ENCODE measurements at places on chromosomes 7 and 10. TPM values are rescaled to one million over a fixed set of nuclear protein-coding genes. Genes with fewer than 3 reads are reported as not detected.
A peak's percentile ranks its signal among the peaks of the same experiment; 100 is the strongest.

DNA sequence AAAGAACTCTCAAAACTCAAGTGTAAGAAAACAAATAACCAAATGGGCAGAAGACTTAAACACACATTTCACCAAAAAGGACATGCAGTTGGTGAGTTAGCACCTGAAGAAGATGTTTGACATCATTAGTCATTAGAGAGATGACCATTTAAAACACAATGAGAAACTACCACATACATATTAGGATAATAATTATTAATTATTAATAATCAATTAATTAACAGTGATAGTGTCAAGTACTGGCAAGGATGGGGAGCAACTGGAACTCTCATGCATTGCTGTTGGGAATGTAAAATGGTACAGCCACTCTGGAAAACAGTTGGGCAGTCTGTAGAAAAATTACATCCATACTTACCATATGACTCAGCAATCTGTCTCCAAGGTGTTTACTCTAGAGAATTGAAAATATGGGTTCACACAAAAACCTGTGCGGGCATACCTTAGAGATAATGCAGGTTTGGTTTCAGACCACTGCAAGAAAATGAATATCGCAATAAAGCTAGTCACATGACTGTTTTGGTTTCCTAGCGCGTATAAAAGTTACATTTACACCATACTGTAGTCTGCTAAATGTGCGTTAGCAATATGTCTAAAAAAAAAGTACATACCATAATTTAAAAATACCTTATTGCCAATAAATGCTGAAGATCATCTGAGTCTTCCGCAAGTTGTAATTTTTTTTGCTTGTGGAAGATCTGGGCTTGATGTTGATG is 30.3 kb downstream of the ARID5B start:
- H3K4me3 ChIP-seq: no peak overlapping the region
- no peaks in the 10 kb centered on the region for H3K36me3 ChIP-seq
- H3K27ac ChIP-seq: no peak overlapping the region
- H3K27me3 ChIP-seq: no peaks in the 10 kb centered on the region
- no peak for DNase-seq

DNA sequence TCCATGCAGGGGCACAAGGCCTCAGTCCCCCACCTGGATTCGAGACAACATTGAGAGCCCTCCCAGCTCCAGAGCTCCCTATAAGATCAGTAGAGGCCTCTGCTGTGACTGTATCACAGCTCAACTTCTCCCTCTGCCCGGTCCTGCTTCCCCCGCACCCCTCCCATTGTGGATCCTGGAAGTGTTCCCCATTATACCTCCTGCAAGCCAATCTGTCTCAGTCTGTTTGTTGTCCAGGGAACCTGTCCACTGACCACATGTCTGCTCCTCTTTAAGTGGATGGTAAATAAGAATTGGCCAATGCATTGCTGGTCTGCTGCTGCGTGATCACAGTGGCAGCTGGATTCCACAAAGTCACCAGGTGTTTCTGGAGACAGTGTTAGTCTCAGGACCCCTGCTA is 259.7 kb upstream of the HABP2 start:
- no peaks in the 10 kb centered on the region for H3K27me3 ChIP-seq
- no peak overlapping the region for H3K4me3 ChIP-seq
- no peaks in the 10 kb centered on the region for H3K36me3 ChIP-seq
- DNase-seq: no peak
- no peaks in the 10 kb centered on the region for H3K4me1 ChIP-seq
- H3K27ac ChIP-seq: no peak overlapping the region

DNA sequence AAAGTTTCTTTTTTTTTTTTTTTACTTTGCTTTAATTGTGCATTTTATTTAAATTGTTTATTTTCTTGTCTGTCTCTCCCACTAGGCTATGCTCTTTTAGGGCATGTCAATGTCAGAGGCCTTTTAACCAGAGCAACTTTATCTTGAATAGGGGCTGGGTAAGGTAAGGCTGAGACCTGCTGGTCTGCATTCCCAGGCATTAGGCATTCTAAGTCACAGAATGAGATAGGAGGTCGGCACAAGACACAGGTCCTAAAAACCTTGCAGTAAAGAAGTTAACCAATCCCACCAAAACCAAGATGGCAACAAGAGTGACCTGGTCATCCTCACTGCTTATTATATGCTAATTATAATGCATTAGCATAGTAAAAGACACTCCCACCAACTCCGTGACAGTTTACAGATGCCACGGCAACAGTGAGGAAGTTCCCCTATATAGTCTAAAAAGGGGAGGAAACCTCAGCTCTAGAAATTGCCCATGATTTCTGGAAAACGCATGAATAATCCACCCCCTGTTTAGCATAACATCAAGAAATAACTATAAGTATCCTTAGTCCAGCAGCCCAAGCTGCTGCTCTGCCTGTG is 47.0 kb upstream of the FRMD4A start:
- DNase-seq: no peak
- no peaks in the 10 kb centered on the region for H3K36me3 ChIP-seq
- H3K27ac ChIP-seq: no peak overlapping the region
- no peaks in the 10 kb centered on the region for H3K4me1 ChIP-seq

DNA sequence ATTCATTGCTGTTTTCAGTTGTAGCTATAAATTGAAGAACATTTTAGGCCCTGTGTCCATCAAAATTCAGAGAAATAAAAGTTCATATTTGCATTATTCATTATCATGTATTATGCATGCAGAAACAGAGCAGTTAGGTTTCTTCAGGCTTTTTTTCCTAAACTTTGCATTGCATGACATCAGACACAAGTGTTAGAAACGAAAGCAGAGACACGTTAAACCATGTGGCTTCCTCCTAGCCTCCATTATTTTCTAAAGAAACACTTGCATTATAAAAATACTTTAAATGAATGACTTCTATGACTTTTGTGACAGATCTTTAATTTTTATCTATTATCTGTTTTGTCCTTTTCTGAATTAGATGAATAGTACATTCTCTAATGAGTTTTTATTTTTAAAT is 8.8 kb upstream of the EBLN1 start:
- H3K27ac ChIP-seq: no peak overlapping the region
- no peak overlapping the region for H3K4me3 ChIP-seq
- H3K27me3 ChIP-seq: no peaks in the 10 kb centered on the region
- peaks cover 8% of the 10 kb centered on the region for H3K4me1 ChIP-seq
- no peaks in the 10 kb centered on the region for H3K36me3 ChIP-seq

DNA sequence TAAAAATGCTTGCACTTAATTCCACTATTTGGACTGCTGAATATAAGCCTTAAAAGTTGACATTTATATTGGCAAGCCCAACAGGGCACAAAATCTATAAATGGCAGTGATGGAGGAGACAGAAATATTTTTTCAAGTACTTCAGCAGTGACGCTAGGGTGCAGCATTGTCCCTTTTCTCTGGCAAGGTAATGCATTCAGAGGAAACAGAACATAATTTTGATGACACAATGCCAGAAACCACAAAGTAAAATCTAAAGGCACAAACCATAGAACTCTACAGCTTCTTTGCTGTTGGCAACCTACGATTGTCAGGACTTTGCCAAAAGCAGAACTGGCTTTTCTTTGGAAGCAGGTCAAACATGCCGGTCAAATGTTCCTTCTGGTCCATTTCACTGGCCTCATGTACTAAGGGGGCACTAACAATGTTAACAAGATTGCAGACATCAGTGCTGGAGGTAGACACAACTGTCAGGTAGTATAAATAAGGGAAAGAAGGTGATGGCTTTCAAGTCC is 30.9 kb upstream of the FAM133B start:
- H3K4me1 ChIP-seq: peaks cover 19% of the 10 kb centered on the region
- no peak for DNase-seq
- H3K27ac ChIP-seq: peak overlapping the region; percentile 59
- H3K4me3 ChIP-seq: no peak overlapping the region
- peaks cover 19% of the 10 kb centered on the region for H3K36me3 ChIP-seq
- H3K27me3 ChIP-seq: no peaks in the 10 kb centered on the region

GRCh38 chr7:41007351-41007751 is 695.5 kb downstream of the INHBA start:
- DNase-seq: no peak
- H3K27me3 ChIP-seq: no peaks in the 10 kb centered on the region
- H3K27ac ChIP-seq: no peak overlapping the region
- no peaks in the 10 kb centered on the region for H3K36me3 ChIP-seq
- H3K4me1 ChIP-seq: peaks cover 12% of the 10 kb centered on the region

- H3K27me3 ChIP-seq: no peaks in the 10 kb centered on the region
- H3K4me3 ChIP-seq: no peak overlapping the region
- no peak for DNase-seq
- H3K36me3 ChIP-seq: no peaks in the 10 kb centered on the region
- H3K4me1 ChIP-seq: peaks cover 14% of the 10 kb centered on the region
Observed at GRCh38 chr10:8438603-8439002, 384.1 kb downstream of the GATA3 start.

DNA sequence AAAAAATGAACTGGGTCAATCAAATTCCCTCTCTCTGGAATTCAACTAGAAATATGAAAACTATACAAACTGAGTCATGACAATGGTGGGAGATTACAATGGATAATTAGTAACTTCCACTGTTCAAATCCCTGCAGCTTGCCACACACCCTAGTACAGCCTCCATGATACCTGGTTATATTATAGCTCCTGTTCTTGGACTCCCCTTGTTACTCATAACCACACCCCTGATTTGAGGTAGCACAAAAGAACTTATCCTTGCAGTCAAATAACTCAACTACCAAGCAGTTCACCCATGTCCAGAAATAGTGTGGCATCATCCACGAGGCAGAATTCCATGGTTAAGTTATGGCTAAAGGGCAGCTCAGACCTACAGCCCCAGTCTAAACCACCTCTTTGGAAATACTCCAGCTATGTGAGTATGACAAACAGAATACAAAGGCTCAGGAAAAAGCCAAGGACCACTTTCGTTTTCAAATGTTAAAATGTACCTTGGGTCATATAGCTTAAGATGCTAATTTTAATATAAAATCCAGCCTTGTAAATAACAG is 164.7 kb downstream of the CPEB3 start:
- H3K36me3 ChIP-seq: no peaks in the 10 kb centered on the region
- H3K27me3 ChIP-seq: no peaks in the 10 kb centered on the region
- H3K27ac ChIP-seq: no peak overlapping the region
- DNase-seq: no peak
- H3K4me1 ChIP-seq: peaks cover 44% of the 10 kb centered on the region
- no peak overlapping the region for H3K4me3 ChIP-seq

The SPAG6 gene
- 0.34 TPM for total RNA-seq

DNA sequence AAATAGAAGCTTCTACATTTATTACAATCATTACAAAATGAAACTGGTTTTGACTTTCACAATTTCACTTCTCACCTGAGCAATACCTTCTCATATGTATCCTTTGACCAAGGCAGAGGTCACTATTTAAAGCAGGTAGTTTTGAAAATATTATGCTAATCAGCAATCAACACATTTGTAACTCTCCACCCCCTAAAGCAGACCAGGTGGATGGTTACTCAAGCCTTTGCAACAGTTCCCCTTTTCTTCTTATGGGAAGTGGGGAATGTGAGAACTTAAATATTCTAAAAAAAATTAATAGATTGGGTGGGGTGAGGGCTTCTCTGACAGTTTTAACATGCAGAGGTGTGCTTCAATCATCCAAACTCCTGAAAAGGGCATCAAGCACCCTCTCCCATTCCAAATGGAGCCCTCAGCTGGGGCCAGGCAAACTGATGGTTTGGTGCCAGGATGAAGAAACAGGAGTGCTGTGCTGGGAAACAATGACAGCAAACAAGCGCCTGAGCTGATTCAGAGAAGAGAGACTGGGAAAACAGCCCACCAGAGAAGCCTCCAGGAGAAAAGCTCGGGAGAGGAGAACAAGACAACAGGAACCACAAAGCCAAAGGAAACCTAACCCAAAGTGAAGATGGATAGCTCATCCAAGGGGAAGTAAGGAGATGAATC is 17.1 kb downstream of the RAPGEF5 start:
- H3K27me3 ChIP-seq: no peaks in the 10 kb centered on the region
- no peaks in the 10 kb centered on the region for H3K36me3 ChIP-seq
- peaks cover 4% of the 10 kb centered on the region for H3K4me1 ChIP-seq
- no peak overlapping the region for H3K4me3 ChIP-seq
- no peak for DNase-seq

DNA sequence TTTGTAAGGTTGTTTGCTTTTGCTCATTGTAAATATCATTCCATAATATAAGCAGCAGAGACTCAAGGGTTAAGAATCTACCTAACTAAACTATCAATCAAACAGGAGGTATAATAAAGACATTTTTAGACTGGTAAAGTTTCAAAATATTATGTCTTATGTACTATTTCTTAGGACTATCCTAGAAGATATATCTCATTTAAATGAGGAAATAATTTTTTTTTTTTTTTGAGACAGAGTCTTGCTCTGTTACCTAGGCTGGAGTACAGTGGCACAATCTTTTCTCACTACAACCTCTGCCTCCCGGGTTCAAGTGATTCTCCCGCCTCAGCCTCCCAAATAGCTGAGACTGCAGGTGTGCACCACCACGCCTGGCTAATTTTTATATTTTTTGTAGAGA is 80.9 kb upstream of the PARD3 start:
- no peaks in the 10 kb centered on the region for H3K36me3 ChIP-seq
- no peaks in the 10 kb centered on the region for H3K4me1 ChIP-seq
- no peaks in the 10 kb centered on the region for H3K27me3 ChIP-seq

DNA sequence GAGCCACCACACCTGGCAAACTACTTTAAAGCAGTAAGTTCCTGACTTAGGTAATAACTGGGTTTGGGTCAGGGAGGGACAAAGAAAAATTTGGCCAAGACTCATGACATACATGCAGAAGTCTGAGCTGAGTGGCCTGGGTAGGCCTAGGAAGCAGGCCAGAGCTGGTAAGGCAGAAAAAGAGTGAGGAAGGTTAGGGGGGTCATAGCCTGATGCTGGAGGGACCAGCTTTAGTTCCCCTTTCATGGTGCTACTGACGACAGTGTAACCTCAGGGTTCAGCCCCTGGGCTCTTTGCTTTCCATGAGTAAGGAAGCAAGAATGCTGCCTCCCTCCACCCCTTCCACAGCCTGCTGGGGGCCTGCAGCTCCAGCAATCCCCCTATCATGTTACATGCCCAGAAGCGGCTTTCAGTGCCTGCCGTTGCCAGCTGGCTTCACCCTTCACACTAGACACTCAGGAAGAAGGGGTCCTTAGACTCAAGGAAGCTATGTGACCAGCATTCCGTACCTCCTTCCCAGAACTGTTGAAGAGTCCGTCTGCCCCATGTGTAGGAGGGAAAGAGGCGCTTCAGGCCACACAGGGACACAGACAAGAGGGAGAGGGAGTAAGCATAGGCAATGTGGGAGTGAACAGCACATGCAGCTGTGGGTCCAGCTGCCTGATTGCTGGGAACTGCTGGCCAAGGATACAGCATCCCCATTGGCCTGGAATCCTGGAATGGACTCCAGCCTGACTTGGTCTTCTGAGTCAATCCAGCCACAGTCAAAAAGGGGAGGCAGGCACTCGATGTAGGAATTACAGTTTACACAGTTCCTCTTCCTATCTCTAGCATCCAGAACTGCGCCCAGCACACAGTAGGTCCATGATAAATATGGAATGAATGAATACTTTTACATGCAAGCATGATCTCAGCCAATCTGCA is 4.1 kb upstream of the PLAU start:
- no peaks in the 10 kb centered on the region for H3K36me3 ChIP-seq
- peaks cover 54% of the 10 kb centered on the region for H3K4me1 ChIP-seq
- H3K27ac ChIP-seq: peak overlapping the region; percentile 85
